ENCODE measurements at places on chromosomes 3 and 15. TPM values are rescaled to one million over a fixed set of nuclear protein-coding genes. Genes with fewer than 3 reads are reported as not detected.

PPP1R14D gene
- total RNA-seq: not detected

CPA3 gene
- total RNA-seq: 0.30 TPM

NR1I2 gene
- not detected for total RNA-seq

PRKCD gene
- total RNA-seq: 4.3 TPM

SLC9C1 gene
- total RNA-seq: not detected

SLC28A1 gene
- not detected for total RNA-seq

NMB gene
- total RNA-seq: 7.4 TPM

FBN1 gene
- total RNA-seq: 123 TPM

COL6A6 gene
- not detected for total RNA-seq

ZNF660 gene
- total RNA-seq: 0.64 TPM

IVD gene
- 19.5 TPM for total RNA-seq

Measured in M059J (cell line).